HCEC 1CT (cell line): ENCODE measurements at places on chromosomes 7 and 10.

- DNase-seq = peak; percentile 6
Observed at GRCh38 chr10:17432723-17433122, 21.7 kb downstream of the ST8SIA6 start.

DNA sequence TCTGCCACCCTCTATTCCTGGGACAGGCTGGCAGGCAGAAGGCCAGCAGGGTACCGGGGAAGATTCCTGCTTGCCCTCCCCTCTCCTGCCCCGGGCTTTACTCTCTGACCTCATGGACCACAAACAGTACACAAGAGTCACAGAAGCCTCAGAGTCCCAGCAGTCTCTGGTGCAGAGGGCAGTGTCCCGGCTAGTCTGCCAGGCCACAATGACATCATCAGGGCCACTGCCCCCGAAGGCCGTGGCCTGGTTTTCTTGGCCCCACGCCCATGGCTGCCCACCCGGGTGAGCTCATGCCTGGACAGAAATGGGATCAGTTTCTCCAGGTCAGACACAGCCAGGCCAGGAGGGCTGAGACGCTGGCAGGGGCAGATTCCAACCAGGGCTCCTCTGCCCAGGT is 91.9 kb downstream of the MYL10 start:
- DNase-seq = peak; percentile 17

DNA sequence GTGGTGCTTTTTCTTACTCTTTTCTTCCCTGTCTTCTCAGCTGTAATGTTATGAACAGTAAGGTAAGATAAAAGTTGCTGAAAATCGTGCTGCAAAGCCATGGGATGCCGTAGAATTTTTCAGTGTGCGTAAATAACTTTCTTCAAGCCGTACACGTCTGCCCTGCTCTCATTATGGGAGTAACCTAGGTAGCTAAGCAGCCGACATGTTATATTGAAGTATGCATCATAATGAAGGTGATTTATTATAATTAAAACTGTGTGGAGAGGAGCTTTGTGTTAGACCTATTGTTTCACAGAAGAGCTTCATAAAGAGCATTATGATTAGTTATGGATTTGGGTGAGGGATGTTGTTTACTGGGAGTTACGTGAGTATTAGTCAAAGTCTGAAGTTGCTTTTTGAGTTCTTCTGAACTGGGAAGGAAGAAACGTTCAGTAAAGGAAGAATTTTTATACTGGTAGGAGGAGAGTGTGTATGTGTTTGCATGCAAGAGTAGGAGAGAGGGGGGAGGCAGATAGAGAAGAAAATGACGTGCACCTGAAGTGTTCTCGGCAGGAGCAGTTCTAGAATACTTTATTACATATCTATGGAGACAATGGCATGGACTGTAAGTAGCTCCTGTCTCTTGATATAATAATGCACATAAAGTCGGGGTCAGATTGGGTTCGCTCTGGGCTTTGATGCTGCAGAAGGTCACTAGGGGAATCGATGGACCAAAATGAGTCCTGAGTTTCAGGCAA is 56.3 kb downstream of the POU6F2 start:
- no peak for DNase-seq

DNA sequence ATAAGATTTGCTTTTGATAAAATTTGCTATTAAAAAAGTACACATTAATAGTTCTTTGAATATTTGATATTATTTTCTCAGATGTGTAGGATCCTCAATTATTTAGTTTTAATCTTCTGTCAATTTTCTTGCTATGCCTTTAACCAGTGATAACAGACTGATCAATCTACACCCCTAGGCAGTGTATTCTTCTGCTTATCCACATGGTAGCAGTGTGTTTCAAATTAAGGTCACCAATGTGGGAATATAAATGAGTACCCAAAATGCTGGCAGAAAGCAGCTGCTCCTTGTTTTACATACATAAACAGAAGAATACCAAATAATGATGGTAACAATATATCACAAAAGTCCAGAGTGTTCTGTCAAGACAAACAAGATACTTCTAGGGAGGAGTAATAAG is 87.0 kb downstream of the SKAP2 start:
- peak; percentile 6 for DNase-seq

DNA sequence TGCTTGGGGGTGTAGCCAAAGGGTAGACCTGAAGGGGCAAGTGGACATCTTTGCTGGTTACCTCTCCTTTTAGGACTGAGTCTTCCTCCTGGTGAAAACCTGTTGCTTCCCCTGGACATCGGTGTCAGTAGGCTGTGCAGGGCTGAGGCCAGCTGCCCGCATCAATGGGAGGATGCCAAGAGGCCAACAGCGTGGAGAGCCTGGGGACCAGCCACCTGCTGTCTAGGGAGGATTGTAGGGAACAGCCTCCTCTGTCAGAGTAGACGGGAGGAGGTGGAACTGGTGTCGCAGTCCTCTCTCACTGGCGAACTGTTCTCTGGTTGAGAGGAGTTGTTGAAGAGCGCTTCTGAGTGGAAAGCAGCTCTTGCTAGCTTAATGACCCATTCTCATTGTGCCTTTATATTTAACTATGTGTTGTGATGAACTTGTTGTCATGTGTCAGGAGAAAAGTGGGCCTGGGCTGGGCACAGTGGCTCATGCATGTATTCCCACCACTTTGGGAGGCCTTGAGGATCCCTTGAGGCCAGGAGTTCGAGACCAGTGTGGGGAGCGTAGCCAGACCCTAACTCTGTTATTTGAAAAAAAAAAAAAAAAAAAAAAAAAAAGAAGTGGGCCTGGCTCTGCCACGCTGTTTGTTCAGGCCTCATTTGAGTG is 1.8 kb downstream of the SUFU start:
- no peak for DNase-seq

- no peak for DNase-seq
Observed at GRCh38 chr10:34667177-34667576, 147.9 kb downstream of the PARD3 start.

GRCh38 chr7:30984359-30985107 is 20.8 kb downstream of the GHRHR start:
- peak; percentile 18 for DNase-seq

DNA sequence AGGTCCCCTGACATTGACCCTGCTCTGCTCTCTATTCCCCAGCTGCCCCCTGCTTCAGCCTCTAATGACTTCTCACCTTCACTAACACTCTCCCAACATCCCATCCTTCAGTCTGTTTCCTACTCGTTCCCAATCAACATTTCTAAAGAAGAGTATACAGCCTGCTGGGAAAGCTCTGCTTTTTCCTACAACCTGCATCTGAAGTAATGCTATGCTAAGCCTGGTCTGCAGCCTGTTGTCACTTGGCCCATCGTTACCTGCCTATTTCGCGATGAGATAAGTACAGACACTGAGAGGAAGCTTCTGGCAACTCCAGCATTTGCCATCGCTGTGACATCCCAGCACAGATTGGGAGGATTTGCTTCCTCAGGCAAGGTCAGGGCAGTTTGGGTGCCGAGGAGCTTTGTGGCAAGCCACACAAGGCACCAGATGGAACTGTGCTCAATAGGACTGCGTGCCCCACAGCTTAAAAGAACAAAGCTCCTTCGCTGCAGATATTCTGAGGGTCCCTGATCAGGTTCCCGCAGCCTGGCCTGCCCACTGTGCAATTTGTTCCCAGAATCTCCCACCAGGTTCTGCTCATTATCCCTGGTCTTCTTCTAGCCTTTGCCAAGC is 51.4 kb downstream of the PKD1L1 start:
- DNase-seq = no peak

DNA sequence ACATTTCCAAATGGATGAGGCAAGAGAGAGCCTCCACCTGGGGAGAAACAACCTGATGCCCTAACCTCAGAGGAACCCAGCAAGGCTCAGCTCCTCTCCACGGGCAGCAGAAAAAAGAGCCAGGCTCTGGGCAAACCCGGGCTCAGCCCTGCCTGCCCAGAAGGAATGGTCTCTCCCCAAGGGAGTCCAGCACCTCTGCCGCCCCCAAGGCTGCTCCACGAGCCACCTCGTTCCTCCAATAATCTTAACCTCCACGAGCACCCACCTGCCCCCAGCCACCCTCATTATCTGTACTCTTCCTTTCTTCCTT is 154.2 kb downstream of the GRID1 start:
- DNase-seq = no peak

- DNase-seq = peak; percentile 84
Observed at GRCh38 chr10:69383558-69383957, 33.2 kb downstream of the TACR2 start.

DNA sequence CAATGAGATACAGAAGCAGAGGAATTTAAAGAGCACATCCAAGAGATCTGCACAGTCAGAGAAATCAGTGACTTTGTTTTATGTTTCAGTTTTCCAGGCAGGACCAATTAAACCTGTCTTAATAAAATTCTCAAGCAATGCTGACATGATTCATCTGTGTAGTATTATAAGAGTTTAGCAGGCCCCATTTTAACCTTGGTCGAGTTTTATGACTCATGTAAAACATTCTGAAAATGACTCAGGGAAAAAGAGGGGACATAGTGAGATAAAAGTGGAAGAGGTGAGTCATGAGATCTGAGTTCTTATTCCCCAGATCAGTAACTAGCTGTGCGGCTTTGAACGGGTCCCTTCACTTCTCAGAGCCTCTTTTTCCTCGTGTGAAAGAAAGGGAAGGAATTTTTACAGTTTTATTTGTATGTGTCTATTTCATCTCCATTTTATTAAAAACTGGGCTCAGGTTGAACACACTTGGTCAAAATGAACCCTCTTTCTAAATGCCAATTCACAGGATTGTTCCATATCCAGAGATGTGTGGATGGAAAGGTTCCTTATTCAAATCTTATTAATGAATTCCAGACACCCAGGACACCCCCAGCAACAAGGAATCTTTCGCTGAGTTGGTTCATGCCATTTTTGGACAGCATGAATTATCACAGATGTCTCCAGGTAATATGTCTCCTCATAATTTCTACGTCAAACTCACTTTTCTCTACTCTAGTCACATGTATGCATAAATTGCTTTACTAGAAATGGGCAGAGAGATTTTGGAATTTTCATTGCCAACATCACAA is 143.2 kb downstream of the JAZF1 start:
- DNase-seq = peak; percentile 97

- DNase-seq = no peak
Observed at GRCh38 chr10:97854743-97855142, 5.1 kb downstream of the GOLGA7B start.

DNA sequence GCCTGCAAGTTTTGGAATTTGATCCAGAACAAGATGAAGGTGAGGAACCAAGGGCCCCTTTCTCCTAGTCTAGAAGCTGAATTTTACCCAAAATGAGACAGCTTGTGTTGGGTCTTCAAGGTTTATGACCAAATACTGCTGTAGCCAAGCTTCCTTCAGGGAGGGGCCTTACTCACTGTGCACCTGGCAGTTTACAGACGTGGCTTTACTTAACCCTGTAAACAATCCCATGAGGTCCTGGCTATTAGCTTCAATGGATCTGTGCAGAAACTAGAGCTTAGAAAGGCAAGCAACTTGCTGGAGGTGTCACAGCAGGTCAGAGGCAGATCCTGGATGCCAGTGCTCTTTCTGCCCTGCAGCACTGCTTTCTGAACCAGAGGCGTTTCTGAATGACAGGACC is 46.7 kb downstream of the PDLIM1 start:
- no peak for DNase-seq

DNA sequence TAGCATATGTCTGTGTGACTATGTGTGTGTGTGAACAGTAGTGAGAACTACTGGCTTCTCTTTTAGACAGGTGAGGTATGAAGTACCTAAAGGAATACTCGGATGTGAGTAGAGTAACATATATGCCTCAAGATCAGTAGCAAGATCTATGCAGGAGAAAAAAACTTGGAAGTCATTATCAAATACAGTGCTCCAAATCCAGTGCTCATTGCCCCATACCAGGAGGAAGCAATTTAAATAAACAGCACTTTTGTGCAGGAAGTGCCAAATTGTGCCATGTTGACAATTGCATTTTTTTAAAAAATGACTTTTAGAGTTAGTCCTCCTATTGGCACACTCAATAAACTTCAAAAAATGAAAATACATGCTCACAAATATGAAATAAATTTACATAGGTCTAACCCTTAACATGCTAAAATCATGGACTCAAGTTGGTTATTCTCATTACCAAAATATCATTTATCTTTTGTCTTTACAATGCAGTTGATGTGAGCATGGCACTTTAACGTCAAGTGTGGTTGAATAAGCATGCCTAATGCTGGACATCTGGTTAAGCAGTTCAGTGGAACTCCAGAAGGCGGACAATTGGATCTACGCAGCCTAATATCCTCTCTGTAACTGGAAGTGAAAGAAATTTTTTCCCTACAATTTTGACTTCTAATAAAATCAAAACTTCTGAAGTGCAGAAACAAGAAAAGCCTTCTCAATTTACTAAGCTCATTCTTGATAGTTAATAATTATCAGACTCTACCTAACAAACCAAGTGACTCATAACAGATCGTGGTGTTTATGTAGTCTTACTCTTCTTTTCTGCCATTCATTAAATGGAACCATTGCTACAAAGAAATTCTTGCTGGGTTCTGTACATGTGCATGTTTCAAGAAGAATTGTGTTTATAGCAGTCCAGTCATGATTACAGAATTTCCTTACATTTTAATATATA is 195.2 kb downstream of the MDFIC start:
- DNase-seq = no peak

DNA sequence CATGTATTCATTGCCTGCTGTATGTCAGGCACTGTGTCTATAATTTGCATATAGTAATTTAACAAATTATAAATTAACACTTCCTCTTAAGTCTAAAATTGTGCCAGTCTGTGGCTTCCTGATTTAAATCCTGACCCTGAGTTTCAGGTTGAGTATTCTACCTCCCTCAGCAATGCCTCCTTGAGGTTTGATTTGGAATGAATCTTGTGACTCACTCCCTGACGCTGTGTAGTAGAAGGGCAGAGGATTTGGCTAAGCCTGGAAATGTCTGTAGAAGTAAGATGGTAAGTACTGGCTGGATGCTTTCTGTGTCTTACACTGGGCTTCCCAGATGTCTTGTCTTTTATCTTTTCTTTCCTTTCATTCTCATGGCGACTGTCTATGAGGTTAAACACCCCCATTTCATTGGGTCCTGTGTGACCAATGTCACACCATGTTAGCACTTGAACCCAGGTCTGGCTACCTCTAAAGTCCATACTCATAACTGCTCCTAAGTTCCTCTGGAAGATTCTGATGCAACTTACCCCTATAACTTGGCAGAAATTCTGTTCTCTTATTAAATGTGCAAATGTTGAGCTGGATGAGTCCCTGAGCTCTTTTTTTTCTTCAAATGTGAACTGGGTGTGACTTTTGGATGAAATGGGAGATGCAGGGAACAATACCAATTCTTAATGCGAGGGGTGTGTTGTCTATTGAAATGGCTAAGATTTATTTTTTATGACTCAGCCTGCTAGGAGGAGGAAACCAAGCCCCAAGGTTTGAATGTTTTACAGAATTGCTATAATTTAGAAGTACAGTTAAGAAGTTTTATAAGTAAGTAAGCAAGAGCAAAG is 48.5 kb downstream of the PLCE1 start:
- peak; percentile 72 for DNase-seq
